ENCODE measurements at places on chromosomes 11 and 22.
A peak's percentile ranks its signal among the peaks of the same experiment; 100 is the strongest.

GRCh38 chr11:47179655-47179991, 2.9 kb upstream of the ARFGAP2 start:
- no peak overlapping the region for H3K4me3 ChIP-seq
- H3K36me3 ChIP-seq, result no peaks in the 10 kb centered on the region
- peak; percentile 45 for DNase-seq
- peaks cover 4% of the 10 kb centered on the region for H3K27me3 ChIP-seq
- H3K27ac ChIP-seq, result peak overlapping the region; percentile 41

DNA sequence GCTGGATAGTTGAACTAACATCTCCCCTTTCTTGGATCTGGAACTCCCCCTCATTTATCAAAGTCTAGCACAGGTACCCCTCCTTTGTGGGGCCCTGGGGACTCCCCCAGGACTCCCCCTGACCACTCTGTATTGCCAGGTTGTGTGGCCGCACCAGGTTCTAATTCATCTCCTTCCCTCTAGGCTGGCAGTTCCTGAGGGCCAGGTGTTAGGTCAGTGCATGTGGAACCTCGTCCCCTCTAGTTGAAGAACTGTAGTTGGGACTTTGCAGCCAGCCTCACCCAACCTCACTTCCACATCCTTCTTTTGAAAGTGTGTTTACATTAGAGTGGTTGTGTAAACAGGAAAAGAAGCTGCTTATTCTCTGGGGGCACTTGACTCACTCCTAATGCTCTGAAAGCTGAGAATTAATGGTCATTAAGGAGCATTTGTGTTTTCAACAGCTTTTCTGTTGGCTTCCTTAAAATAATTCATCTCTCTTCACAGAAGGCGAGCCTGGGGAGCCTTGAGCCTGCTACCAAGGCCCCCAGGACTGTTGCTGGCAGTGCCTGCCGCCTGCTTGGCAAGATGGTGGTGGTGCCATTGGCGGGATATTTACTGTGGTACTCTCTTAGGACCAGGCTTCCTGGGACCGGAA, 11.8 kb downstream of the UPB1 start:
- H3K4me1 ChIP-seq, result peaks cover 45% of the 10 kb centered on the region
- no peak overlapping the region for H3K4me3 ChIP-seq
- H3K36me3 ChIP-seq, result no peaks in the 10 kb centered on the region
- DNase-seq, result no peak
- no peaks in the 10 kb centered on the region for H3K27me3 ChIP-seq

DNA sequence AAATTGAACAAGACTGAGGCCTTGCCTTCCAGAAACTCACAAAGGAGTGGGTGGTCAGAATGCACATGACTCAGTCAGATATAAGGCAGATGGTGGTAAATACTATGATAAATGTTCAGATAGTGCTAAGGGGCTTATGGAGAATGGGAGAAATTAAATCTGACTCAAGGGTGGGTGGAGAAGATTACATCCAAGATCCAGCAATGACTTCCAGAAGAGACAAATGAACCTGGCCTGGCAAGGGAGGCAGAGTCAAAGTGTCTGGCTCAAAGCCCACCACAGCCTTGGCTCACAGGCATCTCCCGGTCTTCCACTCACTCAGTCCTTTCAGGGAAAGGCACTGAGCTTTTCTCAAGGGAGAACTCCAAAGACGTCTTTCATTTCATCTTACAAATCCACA, 6.1 kb upstream of the ZBTB16 start:
- DNase-seq, result no peak
- peaks cover 4% of the 10 kb centered on the region for H3K4me1 ChIP-seq
- H3K27me3 ChIP-seq, result peaks cover 23% of the 10 kb centered on the region
- H3K27ac ChIP-seq, result no peak overlapping the region

- peaks cover 5% of the 10 kb centered on the region for H3K27me3 ChIP-seq
- no peak overlapping the region for H3K27ac ChIP-seq
- peaks cover 3% of the 10 kb centered on the region for H3K36me3 ChIP-seq
- DNase-seq, result peak; percentile 7
Measured at GRCh38 chr22:48938741-48939140, 888.9 kb downstream of the BRD1 start.

- peak overlapping the region; percentile 60 for H3K27ac ChIP-seq
- H3K4me3 ChIP-seq, result peak overlapping the region; percentile 91
- DNase-seq, result no peak
- H3K4me1 ChIP-seq, result peaks cover 21% of the 10 kb centered on the region
- H3K27me3 ChIP-seq, result peaks cover 16% of the 10 kb centered on the region
Measured at GRCh38 chr11:57638005-57638781, 11.5 kb downstream of the YPEL4 start.

GRCh38 chr22:19398206-19398605, 33.3 kb downstream of the HIRA start:
- no peak for DNase-seq
- no peak overlapping the region for H3K27ac ChIP-seq
- H3K27me3 ChIP-seq, result no peaks in the 10 kb centered on the region

- H3K27me3 ChIP-seq, result peaks cover 17% of the 10 kb centered on the region
- no peak overlapping the region for H3K4me3 ChIP-seq
- no peak overlapping the region for H3K27ac ChIP-seq
- no peak for DNase-seq
Measured at GRCh38 chr11:120867988-120868387, 155.9 kb upstream of the TBCEL start.

GRCh38 chr11:66335531-66336233, 552 bp downstream of the RIN1 start:
- peaks cover 16% of the 10 kb centered on the region for H3K36me3 ChIP-seq
- H3K4me3 ChIP-seq, result peak overlapping the region; percentile 94
- DNase-seq, result no peak
- no peaks in the 10 kb centered on the region for H3K27me3 ChIP-seq
- H3K27ac ChIP-seq, result peak overlapping the region; percentile 94
- peaks cover 13% of the 10 kb centered on the region for H3K4me1 ChIP-seq

DNA sequence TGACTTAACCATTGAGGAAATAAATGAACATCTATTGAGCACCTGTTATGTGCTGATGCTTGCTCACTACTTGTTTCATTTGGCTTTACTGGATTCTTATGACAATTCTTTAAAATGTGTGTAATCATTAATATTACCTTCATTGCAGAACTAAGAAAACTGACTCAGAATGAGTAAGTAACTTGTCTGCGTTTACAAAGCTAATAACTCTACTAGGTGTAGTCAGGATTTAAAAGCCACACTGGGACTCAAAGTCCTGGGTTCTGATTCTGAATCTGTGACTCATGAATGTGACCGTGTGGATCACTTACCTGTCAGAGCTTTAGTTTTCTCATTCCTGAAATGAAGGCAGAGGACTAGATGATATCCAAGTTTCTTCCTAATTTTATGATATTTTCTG, 23.4 kb upstream of the KIRREL3 start:
- H3K27ac ChIP-seq, result no peak overlapping the region
- H3K4me1 ChIP-seq, result no peaks in the 10 kb centered on the region
- DNase-seq, result no peak
- H3K4me3 ChIP-seq, result no peak overlapping the region
- H3K36me3 ChIP-seq, result no peaks in the 10 kb centered on the region

- H3K36me3 ChIP-seq, result peaks cover 31% of the 10 kb centered on the region
- H3K27ac ChIP-seq, result no peak overlapping the region
- H3K4me3 ChIP-seq, result no peak overlapping the region
- H3K4me1 ChIP-seq, result peaks cover 50% of the 10 kb centered on the region
- H3K27me3 ChIP-seq, result no peaks in the 10 kb centered on the region
Measured at GRCh38 chr11:64754124-64754918, 5.5 kb downstream of the PYGM start.

GRCh38 chr11:12503039-12503484, 125.7 kb downstream of the PARVA start:
- DNase-seq, result no peak
- H3K4me3 ChIP-seq, result no peak overlapping the region
- no peaks in the 10 kb centered on the region for H3K36me3 ChIP-seq
- H3K27ac ChIP-seq, result no peak overlapping the region
- H3K27me3 ChIP-seq, result peaks cover 2% of the 10 kb centered on the region
- H3K4me1 ChIP-seq, result no peaks in the 10 kb centered on the region

- peaks cover 29% of the 10 kb centered on the region for H3K4me1 ChIP-seq
- H3K27me3 ChIP-seq, result no peaks in the 10 kb centered on the region
- peak overlapping the region; percentile 98 for H3K27ac ChIP-seq
Measured at GRCh38 chr11:64859542-64860414, 15.3 kb upstream of the CDC42BPG start.

DNA sequence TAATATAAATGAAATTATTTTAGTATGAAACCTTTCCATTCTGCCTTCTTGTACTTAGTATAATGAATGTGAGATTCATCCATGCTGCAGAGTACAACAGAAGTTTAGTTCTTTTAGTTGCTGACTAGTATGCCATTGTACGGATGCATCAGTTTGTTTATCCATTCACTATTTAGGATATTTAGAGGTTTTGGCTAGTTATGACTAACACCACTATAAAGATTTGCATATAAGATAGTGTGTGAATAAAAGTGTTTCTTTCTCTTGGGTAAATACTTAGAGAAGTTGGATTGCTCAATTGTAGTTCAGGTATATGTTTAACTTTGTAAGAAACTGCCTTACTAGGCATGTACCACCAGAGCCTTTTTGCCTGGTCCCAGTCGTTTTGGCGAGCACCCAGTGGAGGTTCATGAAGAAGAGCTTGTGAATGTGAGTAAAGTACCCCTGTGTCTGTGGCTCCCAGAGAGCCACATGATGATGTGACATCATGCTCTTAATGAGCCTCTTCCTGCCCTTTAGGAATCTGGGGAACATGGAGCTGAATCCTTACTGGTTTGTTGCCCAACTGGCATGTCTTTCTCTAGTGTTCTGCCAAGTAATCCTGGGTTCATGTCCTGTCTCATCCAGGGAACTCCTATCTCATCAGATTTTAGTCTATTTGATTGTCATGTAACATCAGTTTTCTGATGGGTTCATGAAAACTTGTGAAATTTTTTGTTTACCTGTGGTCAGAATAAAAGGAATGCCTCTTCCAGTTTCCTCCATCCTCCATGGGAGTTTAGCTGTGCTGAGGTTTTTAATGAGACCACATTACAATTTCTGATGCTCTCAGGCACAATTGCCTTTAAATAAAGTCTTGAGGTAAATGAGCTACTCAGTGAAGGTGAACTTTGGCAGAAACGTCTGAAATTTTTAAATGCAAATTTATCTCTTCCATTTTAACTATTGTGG, 234.8 kb downstream of the CASP12 start:
- H3K4me1 ChIP-seq, result peaks cover 4% of the 10 kb centered on the region
- peaks cover 2% of the 10 kb centered on the region for H3K36me3 ChIP-seq
- H3K27ac ChIP-seq, result no peak overlapping the region
- no peak for DNase-seq

DNA sequence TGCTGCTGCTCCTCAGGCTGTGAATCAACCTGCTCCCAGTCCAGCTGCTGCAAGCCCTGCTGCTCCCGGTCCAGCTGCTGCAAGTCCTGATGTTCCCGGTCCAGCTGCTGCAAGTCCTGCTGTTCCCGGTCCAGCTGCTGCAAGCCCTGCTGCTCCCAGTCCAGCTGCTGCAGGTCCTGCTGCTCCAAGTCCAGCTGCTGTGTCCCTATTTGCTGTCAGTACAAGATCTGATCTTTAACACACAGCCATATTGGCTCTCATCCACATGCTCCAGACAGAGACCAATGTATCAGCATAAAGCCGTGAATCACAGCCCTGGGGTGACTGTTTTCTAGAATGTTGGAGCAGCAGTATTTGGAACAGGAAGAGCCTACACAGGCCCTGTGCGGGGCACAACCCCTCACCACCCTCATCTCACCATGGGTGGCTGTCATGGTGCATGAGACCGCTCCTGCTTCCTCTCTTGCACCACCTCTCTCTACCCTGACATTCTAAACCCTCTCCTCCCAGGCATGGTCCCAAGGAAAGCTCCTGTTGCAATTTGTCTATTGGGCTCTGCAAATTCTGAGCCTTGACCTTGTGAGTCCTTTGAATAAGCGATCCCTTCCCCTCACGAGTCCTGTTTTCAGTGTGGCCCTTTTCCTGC, 3.5 kb downstream of the KRTAP5-10 start:
- no peak for DNase-seq
- peaks cover under 1% of the 10 kb centered on the region for H3K4me1 ChIP-seq
- H3K4me3 ChIP-seq, result no peak overlapping the region
- H3K36me3 ChIP-seq, result no peaks in the 10 kb centered on the region
- peaks cover 45% of the 10 kb centered on the region for H3K27me3 ChIP-seq
- H3K27ac ChIP-seq, result no peak overlapping the region

DNA sequence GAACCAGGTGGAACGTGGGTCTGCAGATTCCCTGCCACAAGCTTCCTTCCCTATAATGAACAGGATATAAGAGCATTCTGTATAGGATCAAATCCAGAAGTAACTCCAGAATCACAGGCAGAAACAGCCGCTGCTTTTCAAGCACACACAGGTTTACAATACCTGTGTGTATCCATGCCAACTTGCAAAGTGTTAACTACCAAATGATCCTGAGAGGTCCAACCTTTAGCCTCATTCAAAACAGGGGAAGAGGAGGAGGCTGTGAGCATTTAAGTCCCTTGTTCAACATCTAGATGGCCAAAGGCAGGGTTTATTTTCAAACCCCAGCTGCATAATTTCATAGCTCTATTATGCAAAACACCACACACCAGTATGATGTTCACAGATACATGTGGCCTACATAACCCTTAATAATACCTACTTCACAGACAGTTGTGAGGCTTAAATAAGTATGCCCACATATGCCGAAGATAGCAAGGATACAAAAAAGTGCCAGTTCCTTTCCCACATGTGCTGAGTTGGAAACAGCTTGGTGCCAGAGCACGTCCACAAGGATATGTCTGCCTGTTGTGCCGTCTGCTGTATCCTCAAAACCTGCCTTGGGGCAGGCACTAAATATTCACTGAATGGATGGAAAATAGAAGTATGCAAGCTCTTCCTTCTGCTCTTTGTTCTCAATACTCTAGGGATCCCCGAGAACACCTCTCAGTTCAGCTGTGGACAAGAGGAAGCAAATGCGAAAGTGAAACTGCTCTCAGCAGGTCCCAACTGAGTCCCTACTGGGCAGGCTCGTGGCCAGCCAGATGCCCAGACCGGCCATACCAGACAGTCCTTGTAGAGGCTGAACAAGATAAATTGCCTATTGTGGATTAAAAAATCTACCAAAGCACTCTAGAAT, 66.8 kb downstream of the LARGE1 start:
- peak overlapping the region; percentile 87 for H3K4me3 ChIP-seq
- peaks cover 4% of the 10 kb centered on the region for H3K36me3 ChIP-seq
- peaks cover 4% of the 10 kb centered on the region for H3K4me1 ChIP-seq
- no peak for DNase-seq
- H3K27ac ChIP-seq, result peak overlapping the region; percentile 90

DNA sequence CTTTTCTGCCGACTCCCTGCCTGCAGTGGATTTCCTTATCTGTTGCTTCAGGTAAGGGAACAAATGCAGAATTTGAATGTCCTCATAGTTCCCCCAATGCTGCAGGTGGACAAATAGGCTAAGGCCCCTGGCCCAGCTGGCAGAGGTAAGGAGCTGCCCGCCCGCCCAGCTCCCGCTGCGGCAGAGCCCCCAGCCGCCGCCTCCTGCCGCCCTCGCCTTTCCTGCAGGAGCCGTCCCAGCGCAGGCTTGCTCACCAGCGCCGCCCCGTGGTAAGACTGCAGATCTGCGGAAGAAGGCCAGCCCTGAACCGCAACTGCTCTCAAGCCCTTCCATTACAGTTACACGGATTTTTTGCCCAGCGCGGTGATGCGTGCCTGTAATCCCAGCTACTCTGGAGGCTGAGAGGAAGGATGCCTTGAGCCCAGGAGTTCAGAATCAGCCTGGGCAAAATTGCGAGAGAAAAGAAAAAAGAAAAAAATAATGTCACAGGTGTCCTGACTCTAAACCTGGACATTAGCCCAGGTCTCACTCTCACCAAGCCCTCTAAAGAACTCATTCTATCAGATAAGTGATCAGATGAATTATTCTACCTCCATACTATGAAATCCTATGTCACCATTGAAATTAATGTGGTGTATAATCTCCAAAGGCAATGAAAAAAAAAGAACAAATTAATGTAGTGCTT, 51.2 kb upstream of the EMID1 start:
- peaks cover 49% of the 10 kb centered on the region for H3K27me3 ChIP-seq
- peak; percentile 58 for DNase-seq
- H3K27ac ChIP-seq, result no peak overlapping the region
- H3K36me3 ChIP-seq, result no peaks in the 10 kb centered on the region

All from naive thymus-derived CD8-positive, alpha-beta T cell (primary cell).